Body of pancreas (tissue), 4 donors: ENCODE measurements at places on chromosomes 16 and 17. TPM values are rescaled to one million over a fixed set of nuclear protein-coding genes. Genes with fewer than 3 reads are reported as not detected.

GRCh38 chr16:88796278-88796677 lies 7.3 kb upstream of the CDT1 start:
- DNase-seq = no peak

The GNG13 gene
- total RNA-seq = not detected

DNA sequence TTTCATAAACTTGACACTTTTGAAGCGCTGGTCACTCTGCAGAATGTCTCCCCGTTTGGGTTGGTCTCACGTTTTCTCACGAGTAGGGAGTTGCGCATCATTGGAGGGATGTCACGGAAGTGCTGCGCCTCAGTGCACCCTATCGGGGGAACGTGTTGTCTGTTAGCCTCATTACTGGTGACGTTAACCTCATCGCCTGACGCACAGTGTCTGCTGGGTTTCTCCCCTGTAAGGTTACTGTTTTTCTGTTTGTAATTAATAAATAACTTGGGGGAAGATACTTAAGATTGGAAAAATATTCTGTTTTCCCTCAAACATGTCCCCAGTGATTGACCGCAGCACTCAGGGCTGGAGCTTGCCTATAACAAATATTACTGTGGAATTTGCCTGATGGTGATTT lies 26.7 kb downstream of the VAC14 start:
- DNase-seq = no peak

The COASY gene
- total RNA-seq = 24.1 TPM

- no peak for DNase-seq
Observed at GRCh38 chr16:23174622-23175021, 7.9 kb upstream of the SCNN1G start.
